ENCODE measurements at places on chromosomes 11 and 22.

DNA sequence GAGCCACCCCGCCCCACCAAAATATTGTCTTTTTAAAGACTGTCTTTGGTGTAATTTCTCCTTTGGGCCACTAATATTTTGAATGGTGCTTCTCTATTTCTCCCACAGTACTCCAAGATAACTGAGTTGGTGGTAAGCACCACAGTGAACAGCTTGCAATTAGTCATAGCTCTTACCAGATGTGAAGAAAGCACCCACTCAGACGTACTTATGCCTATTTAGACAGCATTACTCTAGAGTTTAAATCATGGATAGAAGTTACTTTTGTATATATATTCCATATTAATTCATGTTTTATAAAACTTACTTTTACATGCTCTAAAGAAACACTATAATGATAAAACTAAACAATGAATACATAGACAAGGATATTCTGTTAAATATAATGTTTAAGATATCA lies 12.7 kb downstream of the ANO3 start:
- no peaks in the 10 kb centered on the region for H3K27me3 ChIP-seq
- H3K27ac ChIP-seq, result no peak overlapping the region
- DNase-seq, result no peak
- H3K4me1 ChIP-seq, result no peaks in the 10 kb centered on the region
- no peak overlapping the region for H3K4me3 ChIP-seq

DNA sequence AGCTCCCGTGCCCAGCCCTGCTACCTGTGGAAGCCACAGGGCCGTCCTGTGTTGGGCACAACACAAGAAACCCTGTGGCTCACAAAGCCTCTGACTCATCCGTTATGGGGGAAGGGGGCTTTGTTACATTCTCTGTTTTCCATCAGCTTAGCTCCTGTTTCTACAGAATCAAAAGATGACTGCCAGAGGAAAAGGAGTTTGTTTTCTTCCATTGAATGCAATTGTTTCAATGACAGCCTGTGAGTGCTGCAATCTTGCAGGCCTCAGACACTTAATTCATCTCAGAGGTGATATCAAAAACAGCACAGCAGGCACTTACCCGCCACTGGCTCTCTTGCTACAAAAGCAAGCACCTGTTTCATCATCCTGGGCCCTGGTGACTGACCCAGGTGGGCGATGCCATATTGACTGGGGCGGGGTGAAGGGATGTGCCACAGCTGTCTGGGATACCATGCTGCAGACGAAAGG lies 194.3 kb downstream of the OPCML start:
- no peak overlapping the region for H3K4me3 ChIP-seq
- peak overlapping the region; percentile 19 for H3K27ac ChIP-seq
- H3K27me3 ChIP-seq, result no peaks in the 10 kb centered on the region
- peaks cover 8% of the 10 kb centered on the region for H3K4me1 ChIP-seq
- H3K36me3 ChIP-seq, result no peaks in the 10 kb centered on the region

GRCh38 chr22:45497351-45498145 lies 5.1 kb upstream of the FBLN1 start:
- no peaks in the 10 kb centered on the region for H3K27me3 ChIP-seq
- no peak overlapping the region for H3K4me3 ChIP-seq
- H3K36me3 ChIP-seq, result no peaks in the 10 kb centered on the region
- H3K4me1 ChIP-seq, result no peaks in the 10 kb centered on the region
- H3K27ac ChIP-seq, result no peak overlapping the region

GRCh38 chr11:8110396-8110795 lies 29.4 kb downstream of the TUB start:
- no peak overlapping the region for H3K4me3 ChIP-seq
- H3K4me1 ChIP-seq, result no peaks in the 10 kb centered on the region
- H3K27ac ChIP-seq, result no peak overlapping the region
- no peak for DNase-seq
- peaks cover 19% of the 10 kb centered on the region for H3K36me3 ChIP-seq
- H3K27me3 ChIP-seq, result no peaks in the 10 kb centered on the region

- H3K4me1 ChIP-seq, result peaks cover 2% of the 10 kb centered on the region
- no peak overlapping the region for H3K27ac ChIP-seq
- no peak overlapping the region for H3K4me3 ChIP-seq
- DNase-seq, result no peak
These were observed 5.4 kb upstream of the MIF start for GRCh38 chr22:23888615-23889401.

All from H1 (cell line).